ENCODE measurements at places on chromosomes 2 and 18.

DNA sequence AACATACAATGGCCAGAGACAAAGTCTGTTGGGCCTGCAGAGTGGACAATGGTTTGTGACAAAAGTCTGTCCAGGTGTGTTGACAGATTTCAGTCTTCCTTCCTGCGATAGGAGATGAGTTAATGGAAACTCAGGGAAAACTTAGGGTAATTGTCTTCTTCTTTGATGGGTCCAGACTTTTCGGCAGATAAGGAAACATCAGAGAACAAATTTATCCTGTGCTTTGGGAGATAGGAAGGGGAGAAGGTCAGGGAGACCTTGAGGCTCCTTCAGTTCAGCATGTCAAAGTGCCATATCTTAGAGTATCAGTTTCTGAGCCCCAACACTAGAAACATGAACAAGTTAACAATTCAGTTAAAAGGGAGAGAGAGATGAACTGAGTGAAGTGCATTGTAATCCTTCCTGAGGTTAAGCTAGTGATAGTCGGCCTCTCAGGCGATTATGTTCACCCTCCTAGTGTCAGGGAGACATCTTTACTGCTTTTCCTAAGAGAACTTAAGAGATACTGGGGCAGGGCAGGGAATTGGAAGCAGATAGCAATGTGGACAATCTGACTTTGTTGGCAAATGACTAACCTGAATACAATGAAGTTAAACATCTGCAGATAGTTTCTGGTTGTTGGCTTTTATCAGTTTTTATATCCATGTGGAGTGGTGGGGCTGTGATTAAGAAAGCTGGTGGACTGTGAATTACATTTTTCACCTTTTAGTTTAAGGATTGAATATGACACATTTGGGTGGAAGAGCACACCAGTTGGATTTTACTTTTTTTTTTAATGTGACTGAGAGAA, 248.8 kb upstream of the FN1 start:
- no peak for DNase-seq

DNA sequence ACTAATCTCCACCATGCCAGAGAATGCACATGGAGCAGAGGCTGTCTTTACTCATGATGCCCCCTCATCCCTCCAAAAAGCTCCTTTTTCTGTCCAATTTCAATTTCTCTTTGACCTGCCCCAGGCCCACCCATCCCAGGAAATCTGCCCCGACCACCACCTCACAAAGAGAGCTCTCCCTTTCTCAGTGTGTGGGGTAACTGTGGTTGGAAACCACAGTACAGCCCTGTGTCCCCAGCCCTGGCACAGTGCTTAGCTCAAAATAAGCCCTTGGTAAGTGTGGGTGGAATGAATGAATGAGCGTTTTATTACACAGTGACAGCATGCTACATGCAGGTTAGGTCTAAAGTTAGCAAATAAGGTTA, 43.7 kb upstream of the CAB39 start:
- DNase-seq: no peak

GRCh38 chr18:51867767-51868166, 472.2 kb upstream of the DCC start:
- DNase-seq: no peak

DNA sequence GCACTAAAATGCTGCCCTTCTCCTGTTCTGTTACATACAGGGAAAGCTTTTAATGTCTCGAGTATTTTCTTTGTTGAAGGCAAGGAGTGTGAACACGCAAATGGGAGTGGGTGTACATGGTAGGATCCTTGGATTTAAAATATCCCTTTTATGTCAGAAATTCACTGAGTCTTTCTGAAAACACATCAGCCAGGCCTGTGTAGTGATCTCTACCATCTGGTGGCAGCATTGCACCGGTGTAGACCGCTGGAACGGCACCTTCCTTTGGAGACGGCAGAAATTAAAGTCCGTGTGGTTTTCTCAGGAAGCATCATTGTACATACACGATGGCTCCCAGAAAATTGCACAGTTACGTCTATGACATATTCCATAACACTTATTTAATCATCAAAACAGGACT, 515.8 kb downstream of the GALR1 start:
- DNase-seq: no peak

DNA sequence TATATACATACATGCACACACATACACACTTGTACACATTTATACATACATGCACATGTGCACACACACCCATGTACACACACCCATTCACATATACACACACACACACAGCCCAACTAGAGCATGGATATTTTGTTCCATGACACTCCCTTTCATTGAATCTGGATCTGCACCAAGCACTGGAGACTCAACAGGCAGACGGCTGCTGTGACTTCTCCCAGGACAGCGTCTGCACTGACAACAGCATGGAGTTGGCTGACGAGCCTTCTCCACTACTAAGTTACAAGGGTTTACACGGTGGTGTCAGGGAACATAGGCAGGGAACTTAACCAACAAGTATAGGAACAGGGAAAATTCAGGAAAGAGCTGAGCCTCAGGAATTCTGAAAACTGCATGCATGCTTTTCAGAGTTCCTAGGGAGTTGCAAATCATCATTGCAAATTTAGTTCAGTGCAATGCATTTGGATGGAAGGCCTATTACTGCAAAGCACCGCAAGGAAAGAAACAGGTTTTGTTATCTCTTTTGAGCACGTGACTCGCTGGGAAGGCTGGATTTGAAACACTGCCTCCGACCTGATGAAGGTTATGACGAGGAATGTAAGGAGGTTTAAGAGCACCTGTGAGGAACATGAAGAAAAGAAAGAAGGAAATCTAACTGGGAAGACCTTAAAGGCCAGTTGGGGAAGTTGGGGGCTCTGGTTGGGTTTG, 35.9 kb downstream of the TMEM18 start:
- no peak for DNase-seq

GRCh38 chr18:13893418-13893760, 21.9 kb downstream of the MC2R start:
- DNase-seq: no peak

DNA sequence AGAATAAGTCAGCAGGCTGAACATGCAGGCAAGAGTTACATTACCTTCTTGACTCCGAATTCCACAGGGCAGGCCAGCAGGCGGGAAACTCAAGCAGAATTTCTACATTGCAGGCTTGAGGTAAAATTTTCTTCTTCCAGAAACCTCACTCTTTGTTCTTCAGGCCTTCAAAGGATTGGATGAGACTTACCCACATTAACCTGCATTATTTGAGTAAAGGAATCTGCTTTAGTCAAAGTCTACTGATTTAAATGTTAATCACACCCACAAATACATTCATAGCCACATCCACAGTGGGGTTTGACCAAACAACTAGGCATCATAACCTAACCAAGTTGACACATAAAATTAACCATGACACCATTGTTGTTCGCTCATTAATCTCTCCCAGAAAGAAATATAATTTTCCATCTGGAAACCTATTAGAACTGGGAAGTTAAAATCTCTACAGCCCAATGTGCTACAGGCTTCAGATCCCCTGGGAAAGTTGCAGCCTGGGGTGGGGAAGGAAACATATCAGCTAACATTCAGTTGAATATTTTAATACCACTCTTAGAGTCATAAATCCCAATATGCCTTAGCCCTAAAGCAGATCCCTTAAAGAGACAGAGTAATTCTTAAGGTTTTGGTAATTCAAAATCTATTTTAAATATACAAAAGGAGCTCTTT, 468.2 kb upstream of the TNP1 start:
- DNase-seq: no peak

- no peak for DNase-seq
These were observed 18.7 kb upstream of the ACVR1 start for GRCh38 chr2:157894694-157895435.

- no peak for DNase-seq
These were observed 11.7 kb downstream of the PASK start for GRCh38 chr2:241137276-241138190.

- DNase-seq: no peak
These were observed 127.1 kb downstream of the ETAA1 start for GRCh38 chr2:67524213-67524612.

DNA sequence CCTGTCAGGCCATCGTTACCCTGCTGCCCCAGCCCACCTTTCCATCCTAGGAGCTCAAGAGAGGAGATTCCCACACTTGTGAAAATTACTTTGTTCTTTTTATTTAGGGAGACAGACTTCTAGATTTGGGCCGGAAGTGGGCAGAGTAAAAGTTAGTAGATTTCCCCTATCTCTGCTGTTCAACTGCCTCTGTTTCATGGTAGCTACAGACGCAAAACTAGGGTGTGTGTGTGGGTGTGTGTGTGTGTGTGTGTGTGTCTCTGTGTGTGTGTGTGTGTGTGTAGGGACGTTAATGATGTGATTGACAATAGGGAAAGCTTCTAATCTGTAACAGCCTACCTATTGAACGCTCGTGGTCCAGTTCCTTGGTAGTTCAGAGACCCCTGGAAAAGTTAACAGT, 438 bp downstream of the PSMA8 start:
- DNase-seq: no peak

- DNase-seq: no peak
These were observed 14.4 kb upstream of the IGFBP2 start for GRCh38 chr2:216618785-216619184.

- DNase-seq: no peak
These were observed 59.2 kb downstream of the PTPRM start for GRCh38 chr18:7626175-7626921.

GRCh38 chr2:100136310-100136709, 6.1 kb downstream of the AFF3 start:
- DNase-seq: no peak

DNA sequence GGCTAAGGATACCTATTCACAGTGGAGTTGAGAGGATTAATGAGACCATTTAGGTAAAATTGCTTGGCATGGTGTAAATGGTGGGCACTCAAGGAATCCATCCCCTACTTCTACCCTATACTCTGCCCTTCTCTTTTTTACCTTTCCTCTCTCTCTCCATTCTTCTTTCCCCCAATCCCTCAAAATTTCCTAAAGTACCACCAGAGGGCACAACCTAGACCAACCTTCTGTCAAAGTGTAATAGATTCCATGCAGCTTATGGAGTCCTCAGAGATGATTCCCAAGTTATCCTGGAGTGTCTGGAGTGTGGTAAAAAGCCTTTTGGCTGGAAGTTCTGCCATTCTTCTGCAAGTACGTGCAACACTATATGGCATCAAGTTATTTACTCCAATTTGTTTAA, 33.0 kb upstream of the CCDC195 start:
- DNase-seq: no peak

DNA sequence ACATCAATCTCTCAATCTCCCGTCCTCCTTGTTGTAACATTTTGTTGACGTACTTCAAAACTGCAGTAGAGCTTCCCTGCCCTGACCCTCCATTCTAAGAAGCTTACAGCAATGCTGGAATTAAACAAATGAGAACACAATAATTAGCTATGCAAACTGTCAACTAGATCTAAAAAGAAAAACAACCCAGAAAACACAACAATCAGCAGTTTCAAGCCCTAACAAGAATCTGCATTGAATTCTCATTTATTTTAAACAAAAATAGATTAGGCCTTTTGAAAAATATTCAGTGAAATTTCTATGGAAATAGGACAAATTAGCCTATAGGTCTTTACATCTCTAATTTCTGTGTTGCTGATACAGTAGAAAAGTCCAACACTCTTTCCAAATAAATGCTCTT, 807.0 kb upstream of the FSHR start:
- DNase-seq: no peak

DNA sequence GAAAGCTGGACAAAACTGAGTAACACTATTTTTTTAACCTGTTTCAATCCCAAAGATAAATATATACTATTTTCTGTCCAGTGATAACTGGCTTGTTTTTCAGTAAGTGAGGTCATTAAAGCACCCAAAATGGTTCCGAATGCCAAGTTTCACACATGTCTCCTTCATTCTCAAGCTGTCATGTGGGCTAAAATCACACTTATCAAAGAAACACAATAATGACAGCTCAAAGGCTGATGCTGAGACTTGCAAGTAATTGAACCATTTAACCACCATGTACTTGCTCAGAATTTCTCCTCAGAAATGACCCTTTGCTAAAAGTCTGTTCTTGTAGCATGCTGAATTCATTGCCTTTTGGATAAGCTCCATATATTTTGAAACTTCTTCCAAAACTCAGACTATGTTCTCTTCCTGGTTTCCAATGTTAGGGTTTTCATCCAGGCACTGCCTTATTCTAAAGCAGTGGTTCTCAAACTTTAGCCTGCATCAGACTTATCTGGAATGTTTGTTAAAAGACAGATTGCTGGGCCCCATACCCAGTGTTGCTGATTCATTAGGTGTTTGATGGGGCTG, 149.8 kb downstream of the VWC2L start:
- DNase-seq: no peak

DNA sequence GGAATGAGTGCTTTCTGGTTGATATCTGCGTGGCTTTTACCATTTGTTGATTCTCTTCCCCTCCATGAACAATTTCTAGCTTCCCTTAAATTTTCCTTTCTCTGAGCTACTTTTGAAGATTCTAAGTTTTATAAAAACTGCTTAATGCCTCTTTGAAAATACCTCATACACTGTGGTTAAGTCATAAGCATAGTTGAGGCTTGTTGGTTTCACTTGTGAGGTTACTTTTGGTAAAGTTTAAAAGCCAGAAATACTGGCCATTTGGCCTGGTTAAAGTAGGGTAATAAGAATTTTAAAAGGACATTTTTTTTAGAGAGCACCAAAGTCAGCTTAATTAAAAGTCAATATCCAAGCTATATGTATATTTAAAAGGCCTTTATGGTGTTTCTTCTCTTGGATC, 21.3 kb upstream of the CAPN13 start:
- no peak for DNase-seq

- DNase-seq: no peak
These were observed 140.6 kb downstream of the PID1 start for GRCh38 chr2:229130522-229130921.

- DNase-seq: no peak
These were observed 177.7 kb upstream of the LRRTM1 start for GRCh38 chr2:80482276-80482675.

DNA sequence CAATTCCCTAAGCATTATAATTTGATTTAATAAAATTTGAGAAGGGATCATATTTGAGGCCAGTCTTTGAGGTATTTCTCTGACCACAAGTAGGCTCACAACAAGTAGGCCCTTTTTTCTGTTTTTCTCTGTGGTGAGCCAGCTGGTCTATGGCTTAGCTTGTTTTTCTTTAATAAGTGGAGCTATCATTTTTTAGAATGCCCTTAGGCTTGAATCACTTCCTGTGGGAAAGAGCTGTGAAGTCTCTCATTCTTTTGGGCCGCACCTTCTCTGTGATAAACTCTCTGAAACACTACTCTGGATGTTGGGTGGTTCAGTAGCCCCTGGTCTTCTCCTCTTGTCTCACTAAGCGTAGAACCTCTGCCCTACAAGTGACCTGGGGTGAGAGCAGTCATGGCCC, 235.9 kb downstream of the SUCLG1 start:
- no peak for DNase-seq

Data from stimulated activated CD8-positive, alpha-beta memory T cell treated with anti-CD3 and anti-CD28 coated beads, Interleukin-4, amount 100 ng/mL, for 4 hours (primary cell).